Fibroblast of skin of abdomen (primary cell): ENCODE measurements at places on chromosomes 2 and 18.
A peak's percentile ranks its signal among the peaks of the same experiment; 100 is the strongest.

DNA sequence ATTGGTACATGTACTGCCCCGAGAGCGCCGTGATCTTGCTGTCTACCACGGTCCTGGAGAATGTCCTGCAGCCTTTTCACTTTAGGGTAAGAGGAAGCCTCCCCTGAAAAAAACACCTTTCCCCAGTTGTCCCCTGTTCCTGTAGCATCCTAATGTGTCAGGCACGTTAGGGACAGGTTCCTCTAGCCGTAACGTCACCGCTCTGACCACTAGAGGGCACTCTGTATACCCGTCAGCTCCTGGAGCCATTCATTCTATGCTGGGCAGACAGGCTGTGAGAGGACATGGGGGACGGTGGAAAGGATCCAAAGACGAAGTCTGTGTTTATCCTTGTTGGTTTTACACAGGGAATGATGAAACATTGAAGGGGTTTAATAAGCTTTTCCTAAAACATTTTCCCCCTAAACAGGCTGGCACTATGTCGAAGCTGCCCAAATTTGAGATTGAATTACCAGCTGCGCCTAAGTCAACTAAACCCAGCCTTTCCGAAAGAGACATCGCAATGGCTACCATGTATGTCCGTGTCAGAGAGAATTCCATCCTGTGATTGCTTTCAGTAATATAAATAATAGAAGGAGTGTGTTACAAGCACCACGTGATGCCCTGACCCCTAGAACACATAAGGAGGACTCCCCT, 12.7 kb downstream of the RMC1 start:
- DNase-seq = peak; percentile 76

GRCh38 chr2:240435948-240436682, 652 bp downstream of the GPC1 start:
- DNase-seq = peak; percentile 8

DNA sequence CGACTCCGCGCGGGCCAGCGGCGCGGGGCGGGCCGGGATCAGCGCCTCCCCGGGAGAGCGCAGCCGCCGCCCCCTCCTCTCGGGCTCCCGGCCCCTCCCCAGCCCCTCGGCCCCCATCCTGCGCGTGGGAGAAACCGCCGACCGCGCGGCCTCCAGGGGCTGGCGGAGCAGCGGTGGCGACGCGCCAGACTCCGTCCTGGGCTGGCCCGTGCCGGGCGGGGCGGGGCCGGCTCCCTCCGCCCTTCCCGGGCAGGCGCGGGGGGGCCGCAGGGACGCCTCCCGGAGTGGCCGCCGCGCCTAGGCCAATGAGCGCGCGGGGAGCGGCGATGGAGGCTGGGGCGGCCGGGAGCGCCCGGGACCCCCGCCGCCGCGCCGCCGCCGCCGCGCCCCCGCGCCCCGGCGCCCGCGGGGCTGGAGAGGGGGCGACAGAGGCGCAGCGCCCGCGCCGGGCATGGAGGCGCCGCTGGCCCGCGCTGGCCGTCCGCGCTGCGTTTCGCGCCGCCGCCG, 49.1 kb downstream of the KCNIP3 start:
- peak; percentile 71 for DNase-seq

GRCh38 chr2:135954020-135954601, 31.3 kb downstream of the DARS1 start:
- no peak for DNase-seq

DNA sequence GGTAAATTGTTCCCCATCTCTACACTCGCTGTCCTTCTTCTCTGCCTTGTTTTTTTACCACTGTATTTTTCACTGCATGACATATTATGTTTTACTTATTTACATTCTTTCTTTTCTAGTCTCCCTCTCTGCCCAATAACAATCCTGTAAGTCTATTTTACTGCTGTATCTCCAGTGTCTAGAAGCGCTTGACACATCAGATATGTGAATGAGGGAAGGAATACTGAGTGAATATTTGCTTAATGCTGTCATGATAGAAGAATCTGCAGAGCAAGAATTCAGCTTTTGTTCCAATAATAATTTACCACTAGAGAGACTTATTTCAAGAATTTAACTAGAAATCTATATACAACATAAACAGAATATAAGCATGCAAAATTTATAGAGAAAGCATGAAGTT, 99.5 kb downstream of the GALNT13 start:
- no peak for DNase-seq

- no peak for DNase-seq
Observed at GRCh38 chr18:46652372-46652771, 4.6 kb downstream of the LOXHD1 start.

DNA sequence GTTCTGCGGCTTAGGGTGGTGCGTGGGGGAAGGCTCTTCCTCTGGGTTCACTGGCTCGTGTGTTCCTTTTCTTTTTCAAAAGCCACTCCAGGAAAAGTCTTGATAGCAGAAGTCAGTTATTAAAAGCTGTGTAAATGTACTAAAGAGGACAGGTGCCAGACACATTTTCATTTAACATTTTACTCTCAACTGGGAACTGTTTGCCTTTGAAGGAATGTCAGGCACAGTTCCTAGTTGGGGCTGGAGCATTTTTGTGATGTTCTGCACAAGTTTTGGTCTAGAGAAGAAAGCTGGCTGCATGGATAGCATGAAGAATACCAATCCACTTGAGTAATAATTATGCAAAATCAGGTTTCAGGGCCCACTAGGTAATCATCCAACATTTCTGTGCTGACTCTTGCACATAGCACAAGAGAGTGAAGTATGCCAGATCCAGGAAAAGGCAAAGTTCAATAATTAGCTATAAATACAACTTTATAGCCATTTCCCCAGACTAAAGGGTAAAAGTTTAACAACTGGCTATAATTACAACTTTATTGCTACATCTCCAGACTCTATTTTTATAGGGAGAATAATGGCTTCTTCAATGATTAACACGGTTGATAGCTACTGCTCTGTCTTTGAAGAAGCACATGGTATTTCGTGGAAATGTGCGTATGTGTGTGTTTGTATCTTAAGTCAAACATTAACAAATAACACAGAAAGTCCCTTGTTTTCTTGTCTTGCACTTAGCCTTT, 16.2 kb downstream of the SCYGR8 start:
- DNase-seq = no peak

DNA sequence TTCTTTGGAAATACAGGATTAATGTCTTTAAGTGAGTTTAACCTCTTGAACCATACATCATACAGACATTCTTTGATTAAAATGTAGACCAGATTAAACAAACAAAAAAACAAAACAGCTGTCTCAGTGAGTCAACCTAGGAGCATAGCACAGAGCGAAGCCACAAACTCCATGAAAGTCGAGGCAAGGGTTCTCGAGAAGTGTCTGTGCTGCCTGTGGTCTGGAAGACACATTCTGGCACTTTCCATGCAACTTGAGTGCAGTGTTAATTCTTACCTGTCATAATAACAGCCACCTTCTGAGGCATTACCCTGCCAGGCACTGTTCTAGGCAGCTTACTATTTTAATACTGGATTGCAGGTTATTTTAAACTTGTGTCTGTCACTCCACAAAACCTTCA, 435.5 kb upstream of the MMADHC start:
- DNase-seq = no peak

DNA sequence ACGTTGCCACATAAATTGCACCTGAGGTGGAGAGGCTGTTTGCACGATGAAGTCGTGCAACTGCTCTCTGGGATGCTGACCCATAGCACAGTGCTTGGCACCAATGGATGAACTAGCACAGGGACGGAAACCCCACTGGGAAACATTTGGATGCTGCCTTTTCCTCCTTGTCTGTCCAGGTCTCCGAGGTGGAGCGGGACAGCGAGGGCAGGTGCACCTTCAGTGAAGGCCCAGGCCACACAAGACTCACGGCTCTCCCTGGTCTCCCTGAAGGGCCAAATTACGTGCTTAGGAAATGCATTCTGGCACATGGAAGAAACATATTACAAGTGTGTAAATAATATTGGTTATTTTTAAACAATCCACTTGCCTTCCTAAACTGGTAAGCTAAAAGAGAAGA, 70.3 kb downstream of the TPO start:
- no peak for DNase-seq

DNA sequence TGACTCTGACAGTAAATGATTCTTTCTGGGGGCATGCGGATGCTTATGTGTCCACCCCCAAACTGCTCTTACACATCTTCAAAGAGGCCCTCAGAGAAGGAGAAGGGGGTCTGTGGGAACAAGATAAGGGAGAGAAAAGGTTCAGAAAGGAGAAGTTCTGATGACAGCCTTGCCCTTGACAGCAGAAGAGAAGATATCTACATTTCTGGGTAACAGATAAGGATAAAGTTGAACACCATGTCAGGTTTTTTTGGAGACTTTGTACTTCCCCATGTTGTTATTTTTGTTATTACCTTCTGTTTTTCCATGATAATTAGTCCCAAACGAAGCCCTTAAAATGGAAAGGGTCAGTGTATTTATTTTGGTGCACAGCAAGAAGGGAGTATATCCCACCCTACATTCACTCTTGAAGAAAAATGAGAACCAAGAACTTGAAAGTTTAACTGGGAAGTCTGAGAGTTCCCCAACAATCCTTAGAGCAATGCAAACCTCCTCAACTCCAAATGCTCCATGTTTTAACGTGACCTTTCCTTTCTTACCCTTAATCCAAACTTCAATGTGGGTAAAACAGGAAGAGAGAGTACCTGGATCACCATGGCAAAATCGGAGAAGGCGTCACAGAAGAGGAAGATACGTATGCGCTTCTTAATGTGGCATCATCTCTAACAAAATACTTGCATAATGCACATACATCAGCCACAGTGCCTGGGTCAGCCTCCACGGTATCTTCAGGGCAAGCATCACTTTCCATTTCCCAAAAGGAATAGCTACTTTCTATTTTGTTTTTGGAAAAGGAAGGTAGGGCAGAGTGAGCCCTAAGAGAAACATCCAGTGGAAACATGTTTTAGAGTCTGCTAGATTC, 264.6 kb upstream of the STON1 start:
- DNase-seq = no peak

DNA sequence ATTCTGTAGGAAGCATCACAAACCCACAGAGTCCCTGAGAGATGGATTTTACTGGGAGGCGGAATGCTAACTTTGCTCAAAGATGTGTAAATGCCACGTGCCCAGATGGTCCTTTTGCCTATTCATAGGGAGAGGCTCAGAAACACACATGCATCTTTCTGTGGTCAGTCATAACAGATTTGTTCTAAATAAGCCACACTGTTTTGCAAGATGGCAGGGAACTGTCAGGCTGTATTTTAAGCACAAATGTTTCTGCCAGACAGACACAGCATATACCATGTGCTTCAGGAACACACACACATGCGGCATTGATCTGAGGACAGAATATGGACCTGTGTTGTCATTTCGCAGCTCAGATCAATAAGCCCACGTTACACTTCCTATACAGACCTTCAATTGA, 312.0 kb downstream of the GPD2 start:
- DNase-seq = no peak

DNA sequence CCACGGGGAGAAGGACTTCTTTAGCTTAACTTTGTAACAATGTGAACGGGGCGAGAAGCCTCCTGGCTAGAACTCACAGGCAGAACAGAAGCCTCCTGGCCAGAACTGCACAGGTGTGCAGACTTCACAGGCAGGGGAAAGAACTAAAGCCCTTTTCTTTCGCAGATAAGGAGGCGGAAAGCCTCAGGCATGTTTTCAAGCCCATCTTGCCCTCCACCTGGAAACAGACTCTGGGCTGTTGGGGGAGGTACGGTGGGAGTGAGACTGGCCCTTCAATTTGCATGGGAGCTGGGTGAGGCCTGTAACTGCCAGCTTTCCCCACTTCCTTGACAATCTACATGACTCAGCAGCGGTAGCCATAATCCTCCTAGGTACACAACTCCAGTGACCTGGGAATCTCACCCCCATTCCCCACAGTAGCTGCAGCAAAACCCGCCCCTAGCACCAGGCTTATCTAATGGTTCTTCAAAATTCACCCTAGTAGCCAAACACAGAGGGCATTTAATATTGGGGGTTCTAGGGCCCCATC, 22.9 kb upstream of the ABCA12 start:
- no peak for DNase-seq

DNA sequence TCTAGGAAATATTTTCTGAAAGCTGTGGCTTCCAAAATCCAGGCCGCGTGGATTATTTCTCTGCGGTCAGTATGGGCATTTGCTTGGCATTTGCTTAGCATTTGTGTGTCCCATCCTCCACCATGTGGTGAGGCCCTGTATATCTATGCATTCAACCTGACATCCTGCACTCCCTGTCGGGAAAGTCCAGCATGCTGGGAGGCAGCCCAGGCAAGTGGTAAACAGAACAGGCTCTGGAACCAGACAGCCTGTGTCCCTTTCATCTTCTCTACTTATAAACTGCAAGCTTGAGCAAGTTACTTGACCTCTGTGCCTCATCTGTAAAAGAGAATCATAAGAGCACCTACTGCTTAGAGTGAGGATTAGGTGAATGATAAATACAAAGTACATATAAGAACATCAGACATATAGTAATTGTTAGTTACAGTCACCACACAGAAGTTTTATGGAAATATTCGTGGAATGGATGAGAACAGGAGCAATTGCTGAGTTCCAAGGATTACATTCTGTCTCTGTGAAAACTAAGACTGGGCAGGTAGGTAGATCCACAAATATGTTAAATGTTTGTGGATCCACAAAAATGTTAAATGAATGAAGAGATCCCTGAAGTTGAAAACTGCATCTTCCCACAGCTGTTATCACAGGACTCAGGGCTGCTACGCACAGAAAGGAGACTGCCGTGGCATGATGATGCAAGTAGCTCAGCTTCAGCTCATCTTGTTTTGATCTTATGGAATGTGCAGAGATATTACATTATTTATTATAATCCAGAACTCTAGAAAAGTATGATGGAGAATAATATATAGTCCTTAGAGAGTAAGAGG, 317.0 kb upstream of the MMADHC start:
- DNase-seq = peak; percentile 20

- DNase-seq = no peak
Observed at GRCh38 chr2:3223080-3223923, 154.3 kb downstream of the EIPR1 start.
